Cardiac septum (tissue), 1 donor: ENCODE measurements at places on chromosomes 7 and 10. TPM values are rescaled to one million over a fixed set of nuclear protein-coding genes. Genes with fewer than 3 reads are reported as not detected.

DNA sequence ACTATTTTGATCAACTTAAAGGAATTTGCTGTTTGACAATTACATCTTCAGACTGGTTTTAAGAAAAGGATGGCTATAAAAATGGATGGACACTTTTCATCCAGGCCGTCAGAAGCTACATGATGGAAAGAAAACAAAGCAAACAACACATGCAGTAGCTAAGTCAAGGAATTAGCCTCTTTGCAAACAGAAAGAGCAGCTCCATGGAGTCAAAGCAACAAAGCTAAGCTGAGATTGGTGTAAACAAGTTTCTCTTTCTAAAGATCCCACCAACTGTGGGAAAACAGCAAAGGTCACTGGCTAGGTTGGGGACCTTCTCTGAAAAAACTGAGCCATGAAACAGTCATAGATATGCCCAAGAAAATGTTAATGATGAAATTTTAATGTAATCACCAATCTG is 98.9 kb downstream of the RNF133 start:
- no peak for DNase-seq

DNA sequence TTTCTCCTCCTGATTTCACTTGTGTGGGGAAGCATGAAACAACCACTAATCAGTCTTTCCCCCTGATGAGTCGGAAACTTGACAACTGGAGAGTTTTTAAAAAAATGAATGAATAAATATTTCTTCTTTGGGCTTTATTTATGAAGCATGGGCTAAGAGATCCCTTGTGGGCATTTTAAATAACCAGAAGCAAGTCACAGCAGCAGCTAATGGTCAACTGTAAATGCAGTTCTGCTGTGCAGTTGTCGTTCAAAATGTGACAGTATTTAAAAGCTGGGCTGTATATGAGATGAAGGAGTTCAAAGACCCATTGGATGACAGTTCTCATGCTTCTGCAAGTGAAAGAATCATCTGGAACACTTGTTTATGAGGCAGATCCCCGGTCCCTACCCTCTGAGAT is 54.1 kb downstream of the STEAP1B start:
- no peak for DNase-seq

Gene HGF
- total RNA-seq = 6.6 TPM

Gene OPN1SW
- total RNA-seq = not detected

Gene FAM131B
- total RNA-seq = 0.19 TPM

Gene ECHDC3
- 35.1 TPM for total RNA-seq
